ENCODE measurements at places on chromosomes 7 and 10.

DNA sequence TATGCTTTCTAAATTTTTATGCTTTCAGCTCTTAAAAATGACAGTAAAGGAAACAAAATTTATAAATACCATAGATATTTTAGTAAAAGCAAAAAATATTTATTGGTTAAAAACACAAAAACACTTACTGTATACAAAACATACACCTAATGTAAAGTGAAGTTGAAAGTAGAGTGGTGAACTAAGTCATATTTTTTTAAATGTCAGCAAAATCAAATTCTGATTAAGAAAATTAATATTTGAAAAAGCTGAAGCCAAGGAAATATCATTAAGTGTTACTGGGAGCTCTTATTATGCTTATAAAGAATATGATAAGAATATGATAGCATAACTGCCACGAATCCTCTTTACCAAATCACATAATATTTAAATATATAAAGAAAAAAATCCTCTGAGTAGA lies 65.3 kb upstream of the PLXDC2 start:
- no peak for DNase-seq

GRCh38 chr7:23662124-23662983 lies 17.6 kb upstream of the FAM221A start:
- DNase-seq: no peak

DNA sequence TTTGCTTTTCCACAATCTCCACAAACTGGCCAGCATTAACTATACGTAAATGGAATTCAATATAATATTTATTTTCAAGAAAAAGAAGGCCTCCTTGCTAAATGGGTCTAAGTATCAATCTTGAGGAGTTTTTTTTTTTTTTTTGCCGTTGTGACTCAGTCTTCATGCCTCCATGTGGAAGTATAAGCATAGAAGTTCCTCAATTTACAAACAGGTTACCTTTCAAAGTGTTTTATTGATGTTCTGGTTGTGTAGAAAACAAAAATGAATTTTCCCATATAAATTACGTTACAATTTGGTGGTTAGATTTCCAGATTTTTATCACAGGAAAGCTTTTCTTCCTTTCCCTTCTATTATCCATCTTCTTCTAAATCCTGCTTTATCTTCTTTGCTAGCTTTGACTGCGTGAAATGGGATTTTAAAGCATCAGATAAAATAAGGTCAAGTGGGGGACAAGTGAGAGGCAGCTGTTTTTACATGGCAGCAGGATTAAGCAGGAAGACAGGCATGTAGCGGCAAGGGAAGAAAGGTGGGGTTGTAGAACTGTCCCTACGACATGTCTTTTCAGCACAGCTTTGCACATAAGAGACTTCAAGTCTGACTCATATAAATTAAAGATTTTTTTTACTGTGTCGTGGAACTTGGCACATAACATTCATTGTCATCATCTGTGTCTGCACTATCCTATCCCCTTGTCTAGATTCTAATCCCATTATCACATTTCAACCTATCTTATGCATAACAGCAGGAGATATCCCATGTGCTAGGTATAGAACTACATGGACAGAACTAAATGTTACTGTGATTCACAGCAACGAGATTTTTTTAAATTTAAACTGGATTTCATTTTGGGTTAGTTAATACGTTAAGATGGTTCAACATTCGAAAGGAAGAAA lies 135.3 kb upstream of the FAM3C start:
- no peak for DNase-seq

- DNase-seq: no peak
Observed at GRCh38 chr10:59057345-59057744, 119.1 kb upstream of the PHYHIPL start.

GRCh38 chr10:101690461-101690860 lies 4.5 kb downstream of the FBXW4 start:
- no peak for DNase-seq

DNA sequence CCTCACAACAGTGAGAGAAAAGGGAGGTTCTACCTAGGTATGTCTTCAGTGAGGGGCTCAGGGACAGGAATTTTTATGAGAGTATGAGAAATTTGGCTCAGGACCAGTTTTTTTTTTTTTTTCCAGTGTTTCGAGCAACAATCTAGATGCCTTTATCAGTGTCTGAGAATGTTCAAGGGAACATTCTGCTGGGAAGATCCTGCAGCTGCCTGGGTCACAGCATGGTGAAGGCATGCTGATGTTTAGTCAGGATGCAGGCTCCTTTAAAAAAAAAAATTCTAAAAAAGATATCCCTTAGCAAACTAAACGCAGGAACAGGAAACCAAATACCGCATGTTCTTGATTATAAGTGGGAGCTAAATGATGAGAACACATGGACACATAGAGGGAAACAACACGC lies 31.0 kb downstream of the SBDS start:
- DNase-seq: no peak

GRCh38 chr7:26328498-26329390 lies 37.1 kb downstream of the SNX10 start:
- no peak for DNase-seq

- no peak for DNase-seq
Observed at GRCh38 chr7:47357863-47358262, 224.0 kb downstream of the TNS3 start.

- no peak for DNase-seq
Observed at GRCh38 chr7:74449809-74450397, 3.8 kb upstream of the GTF2IRD1 start.

DNA sequence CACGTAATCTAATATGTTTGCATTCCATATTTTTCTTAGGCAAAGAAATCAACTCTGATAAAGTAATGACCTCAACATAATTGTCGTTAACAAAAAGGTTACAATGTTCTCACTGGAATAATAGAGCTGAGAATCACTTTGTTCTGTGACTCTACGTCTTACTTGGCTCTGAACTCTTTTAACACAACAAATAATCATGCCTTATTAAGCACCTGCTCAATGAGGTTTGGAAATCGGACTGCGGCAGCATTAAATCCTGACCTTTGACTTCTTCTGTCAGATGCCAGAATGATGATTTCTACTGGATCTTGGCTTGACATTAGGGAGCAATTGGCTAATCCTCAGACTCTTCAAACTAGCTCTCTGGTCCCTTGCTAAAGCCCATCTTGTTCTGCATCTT lies 233.6 kb downstream of the SEMA3D start:
- no peak for DNase-seq

GRCh38 chr7:44403775-44404174 lies 78.4 kb upstream of the CAMK2B start:
- DNase-seq: no peak

GRCh38 chr10:18611168-18611567 lies 40.2 kb downstream of the NSUN6 start:
- no peak for DNase-seq

- DNase-seq: no peak
Observed at GRCh38 chr10:88157981-88158465, 294.6 kb downstream of the PTEN start.

DNA sequence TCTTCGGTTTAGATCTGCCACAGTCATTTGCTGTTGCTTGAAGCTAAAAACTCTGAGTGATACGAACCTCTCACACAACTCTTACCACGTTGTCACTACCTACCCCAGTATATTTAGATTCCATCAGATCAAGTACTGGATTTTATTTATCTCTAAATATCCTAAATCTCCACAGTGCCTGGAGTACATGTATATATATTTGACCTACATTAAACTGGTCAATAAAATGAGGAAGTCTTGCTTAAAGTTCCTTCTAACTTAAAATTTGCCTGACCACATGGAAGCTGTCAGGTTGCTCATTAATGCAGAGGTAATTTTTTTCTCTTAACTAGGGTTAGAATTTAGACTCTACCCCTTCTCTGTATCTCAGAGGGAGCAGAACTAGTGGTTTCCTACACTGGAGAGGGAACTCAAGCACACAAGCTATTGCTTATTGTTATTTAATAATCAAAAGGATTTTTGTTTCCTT lies 3.1 kb upstream of the MACC1 start:
- DNase-seq: no peak

DNA sequence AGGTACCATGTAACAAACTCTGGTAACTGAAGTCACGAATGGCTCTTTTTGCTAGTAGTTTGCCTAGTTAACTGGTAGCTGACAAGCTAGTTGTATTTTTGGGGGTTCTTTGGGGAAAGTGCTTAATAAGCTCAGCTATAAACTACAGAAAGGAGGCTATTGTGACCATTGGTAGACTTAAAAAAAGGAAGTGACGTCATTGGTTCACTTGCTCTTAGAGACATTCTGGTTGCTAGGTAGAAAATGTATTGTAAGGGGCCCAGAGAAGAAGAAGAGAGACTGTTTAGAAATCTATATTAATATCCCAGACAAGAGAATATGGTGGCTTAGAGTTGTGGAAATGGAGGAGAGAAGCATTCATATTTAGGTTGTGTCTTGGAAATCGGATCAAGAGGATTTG lies 103.0 kb downstream of the NXPH1 start:
- DNase-seq: no peak

DNA sequence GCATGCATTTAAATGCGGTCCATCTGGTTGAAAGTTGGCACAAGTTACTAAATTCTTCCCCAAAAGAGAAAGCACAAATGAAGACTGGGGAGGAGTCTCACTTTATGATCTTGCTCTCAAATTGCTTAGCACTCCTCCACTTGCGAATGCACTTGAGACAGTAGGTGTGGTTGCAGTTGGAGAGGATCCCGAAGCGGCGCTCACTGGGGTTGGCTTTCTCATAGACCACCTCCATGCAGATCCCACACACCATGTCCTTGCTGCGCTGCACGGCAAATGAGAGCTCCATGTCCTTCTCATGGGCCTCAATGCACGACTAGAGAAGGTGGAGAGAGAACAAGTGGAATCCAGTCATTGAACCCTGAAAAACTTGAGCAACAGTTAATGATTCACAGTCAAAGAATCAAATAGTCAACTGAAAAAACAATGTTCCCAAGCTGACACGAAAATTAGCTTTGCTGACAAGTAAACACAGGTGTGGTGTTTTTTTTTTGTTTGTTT lies 22.7 kb downstream of the MKRN1 start:
- DNase-seq: no peak

GRCh38 chr7:29926741-29927140 lies 62.9 kb downstream of the SCRN1 start:
- DNase-seq: no peak

GRCh38 chr7:116128139-116128538 lies 82.2 kb upstream of the TES start:
- no peak for DNase-seq

GRCh38 chr7:144390481-144390880 lies 13.0 kb downstream of the NOBOX start:
- DNase-seq: no peak

DNA sequence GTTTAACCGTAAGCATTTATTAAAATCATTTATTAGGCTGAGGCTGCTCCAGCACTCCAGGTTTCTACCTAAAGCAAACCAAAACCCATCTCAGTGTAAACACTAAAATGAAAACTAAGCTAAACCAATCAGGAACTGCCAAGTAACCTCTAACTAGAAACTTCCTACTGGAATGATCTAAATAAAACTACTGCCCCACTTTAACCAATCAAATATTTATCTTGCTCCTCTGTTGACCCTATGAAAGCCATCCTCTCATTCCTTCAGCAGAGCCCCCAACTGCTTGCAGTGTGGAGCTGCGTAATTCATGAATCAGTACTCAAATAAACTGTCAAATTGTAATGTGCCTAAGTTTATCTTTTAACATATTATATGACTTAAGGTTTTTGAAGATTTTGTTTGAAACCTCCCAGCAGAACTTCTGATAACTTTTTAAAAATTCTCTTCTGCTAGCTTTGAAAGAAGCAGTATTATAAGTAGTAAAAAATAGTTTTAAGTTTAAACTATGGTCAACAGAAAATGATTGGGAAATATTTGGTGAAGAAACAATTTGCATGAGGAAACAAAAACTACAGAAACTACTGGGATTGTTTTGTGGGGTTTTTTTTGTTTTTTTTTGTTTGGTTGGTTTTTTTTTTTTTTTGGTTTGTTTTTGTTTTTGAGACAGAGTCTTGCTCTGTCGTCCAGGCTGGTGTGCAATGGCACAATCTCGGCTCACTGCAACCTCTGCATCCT lies 47.4 kb downstream of the GPR37 start:
- DNase-seq: no peak

GRCh38 chr7:123581162-123581459 lies 20.5 kb upstream of the ASB15 start:
- no peak for DNase-seq

- no peak for DNase-seq
Observed at GRCh38 chr10:47028466-47028865, 117.2 kb downstream of the PTPN20 start.

GRCh38 chr7:106260136-106260561 lies 24.6 kb downstream of the NAMPT start:
- no peak for DNase-seq

DNA sequence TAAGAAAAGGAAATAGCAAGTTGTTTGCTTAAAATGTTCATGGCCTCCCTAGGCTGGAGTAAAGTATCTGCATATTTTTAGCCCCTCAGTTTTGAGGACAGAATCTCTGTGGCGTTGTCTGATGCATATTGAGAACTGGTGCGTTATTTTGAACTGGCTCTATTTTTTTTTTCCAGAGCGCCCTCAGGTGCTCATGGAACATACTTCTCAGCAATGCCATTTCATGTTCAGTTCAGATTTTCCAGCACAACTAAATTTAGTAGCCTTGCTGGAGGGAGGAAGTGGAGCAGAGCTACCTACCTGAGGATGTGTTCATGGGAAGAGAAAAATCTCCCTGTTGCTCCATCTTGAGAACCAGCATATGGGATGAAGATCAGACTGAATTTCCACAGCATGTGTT lies 870.5 kb downstream of the LRMDA start:
- no peak for DNase-seq

GRCh38 chr10:108849688-108850087 lies 1073.6 kb downstream of the XPNPEP1 start:
- DNase-seq: no peak

DNA sequence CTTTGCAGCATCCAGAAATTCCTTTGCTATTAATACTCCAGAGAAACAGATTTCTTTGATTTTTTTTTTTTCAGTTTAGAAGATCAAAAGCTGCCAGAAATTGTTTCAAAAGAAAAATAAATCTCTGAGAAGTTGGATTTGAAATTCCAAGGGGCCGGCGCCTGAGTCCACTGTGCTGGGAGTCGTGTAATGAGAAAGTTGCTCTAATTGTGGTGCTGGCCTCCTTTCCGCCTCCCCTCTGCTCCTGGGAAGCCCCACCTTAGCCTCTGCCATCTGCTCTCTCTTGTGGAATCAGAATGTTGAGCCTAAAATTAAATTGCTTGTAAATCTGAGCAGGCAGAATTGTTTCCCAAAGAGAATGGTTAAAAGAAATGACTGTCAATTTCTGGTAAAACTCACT lies 93.3 kb downstream of the EMX2 start:
- DNase-seq: no peak

GRCh38 chr7:157271991-157272324 lies 64.8 kb upstream of the DNAJB6 start:
- DNase-seq: no peak

Data from cortex of kidney (tissue), 1 donor.